ENCODE measurements at places on chromosomes 5 and 9. TPM values are rescaled to one million over a fixed set of nuclear protein-coding genes. Genes with fewer than 3 reads are reported as not detected.

- peak; percentile 18 for DNase-seq
Observed at GRCh38 chr9:27247756-27248155, 49.2 kb downstream of the EQTN start.

GRCh38 chr9:86168256-86168655 lies 68.9 kb upstream of the GOLM1 start:
- DNase-seq: no peak

Gene ITK
- 0.91 TPM for total RNA-seq

Gene SLIT3
- total RNA-seq: 127 TPM

Gene OLFML2A
- total RNA-seq: 27.4 TPM

Measured in right cardiac atrium (tissue), 5 donors.